Activated T-helper 9 cell treated with anti-CD3 and anti-CD28 coated beads, Interleukin-2, amount 50 U/mL, for 16 hours (primary cell): ENCODE measurements at places on chromosomes 7 and 10.

- no peak for DNase-seq
Observed at GRCh38 chr7:87517136-87517815, 41.8 kb upstream of the ABCB4 start.

- DNase-seq, result no peak
Observed at GRCh38 chr10:117532003-117532385, 10.6 kb upstream of the EMX2 start.

- no peak for DNase-seq
Observed at GRCh38 chr7:85750454-85750949, 563.6 kb upstream of the SEMA3D start.

- no peak for DNase-seq
Observed at GRCh38 chr7:150753239-150753638, 16.0 kb downstream of the GIMAP5 start.

- no peak for DNase-seq
Observed at GRCh38 chr10:70197235-70197945, 27.1 kb upstream of the SAR1A start.

GRCh38 chr10:52805414-52806285, 33.1 kb upstream of the MBL2 start:
- DNase-seq, result no peak

DNA sequence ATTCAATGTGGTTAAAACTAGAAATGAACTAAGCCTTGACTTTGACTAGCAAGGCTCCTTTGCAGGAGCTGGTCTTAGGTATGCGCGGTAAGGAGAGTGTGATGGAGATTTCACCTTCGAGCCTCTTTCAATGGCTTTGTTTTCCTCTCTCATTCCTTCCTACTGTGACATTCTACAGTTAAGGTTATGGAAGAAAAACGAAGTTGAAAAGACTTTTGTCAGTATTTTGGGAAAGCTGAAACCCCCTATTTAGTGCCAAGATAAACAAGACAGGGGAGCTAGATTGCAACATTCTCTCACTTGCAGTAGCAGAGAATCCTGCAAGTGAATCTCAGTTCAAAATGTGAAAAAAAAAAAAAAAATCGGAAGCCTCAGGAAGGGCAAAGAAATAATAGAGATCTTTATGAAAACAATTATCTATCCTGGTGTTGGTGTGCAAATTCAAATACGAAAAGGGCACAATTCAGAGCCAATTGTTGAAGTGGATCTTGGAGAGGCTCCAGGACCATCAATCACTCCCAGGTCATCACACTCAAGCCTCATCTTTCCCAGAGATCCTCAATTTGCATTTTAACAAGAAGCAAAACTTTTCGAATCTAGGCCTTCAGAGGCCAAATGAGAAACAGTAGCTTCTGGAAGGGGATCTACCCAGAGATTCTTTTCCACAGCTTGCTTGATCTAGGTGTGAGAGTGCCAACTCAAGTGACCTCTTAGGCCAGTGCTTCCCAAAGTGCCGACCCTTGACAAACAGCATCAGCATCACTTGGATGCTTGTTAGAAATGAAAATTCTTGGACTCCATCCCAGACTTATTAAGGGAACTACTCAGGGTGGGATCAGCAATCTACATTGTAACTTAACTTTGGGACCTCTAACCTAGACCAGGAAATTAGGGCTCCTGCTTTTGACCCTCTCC, 163.8 kb downstream of the INHBA start:
- no peak for DNase-seq

DNA sequence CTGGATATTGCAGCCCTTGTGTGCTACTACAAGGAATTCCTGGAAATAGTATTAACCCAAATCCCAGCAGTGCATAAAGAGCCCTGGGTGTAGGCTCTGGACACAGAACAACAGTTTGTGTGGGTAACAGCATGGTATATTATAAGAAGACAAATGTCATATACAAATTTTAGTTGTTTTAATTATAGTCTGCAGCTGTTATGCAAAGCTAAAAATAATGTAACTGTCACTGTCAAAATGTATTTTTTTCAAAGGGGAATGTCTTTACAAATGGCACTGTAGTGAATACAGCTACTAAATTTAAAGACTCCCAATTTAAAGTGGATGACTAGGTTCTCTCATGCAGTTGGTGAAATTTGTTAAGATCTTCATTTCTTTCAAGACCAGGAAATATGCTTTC, 339.0 kb downstream of the GPR37 start:
- no peak for DNase-seq

DNA sequence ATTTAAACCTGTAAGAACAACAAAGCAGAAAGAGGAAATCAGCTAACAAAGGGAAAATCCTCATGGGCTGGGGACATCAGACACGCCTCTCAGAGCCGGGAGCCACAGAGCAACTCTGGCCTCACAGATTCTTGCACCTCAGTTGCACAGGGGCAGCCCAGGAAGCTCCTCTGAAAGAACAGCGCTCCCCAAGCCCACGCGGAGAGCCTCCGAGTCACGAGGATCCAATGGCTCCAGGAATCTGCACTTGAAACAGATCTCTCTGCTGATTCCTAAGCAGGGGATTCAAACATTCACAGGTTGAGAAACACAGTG, 213.2 kb upstream of the MGMT start:
- no peak for DNase-seq

GRCh38 chr10:132037676-132037975, 28.1 kb upstream of the JAKMIP3 start:
- DNase-seq, result no peak

DNA sequence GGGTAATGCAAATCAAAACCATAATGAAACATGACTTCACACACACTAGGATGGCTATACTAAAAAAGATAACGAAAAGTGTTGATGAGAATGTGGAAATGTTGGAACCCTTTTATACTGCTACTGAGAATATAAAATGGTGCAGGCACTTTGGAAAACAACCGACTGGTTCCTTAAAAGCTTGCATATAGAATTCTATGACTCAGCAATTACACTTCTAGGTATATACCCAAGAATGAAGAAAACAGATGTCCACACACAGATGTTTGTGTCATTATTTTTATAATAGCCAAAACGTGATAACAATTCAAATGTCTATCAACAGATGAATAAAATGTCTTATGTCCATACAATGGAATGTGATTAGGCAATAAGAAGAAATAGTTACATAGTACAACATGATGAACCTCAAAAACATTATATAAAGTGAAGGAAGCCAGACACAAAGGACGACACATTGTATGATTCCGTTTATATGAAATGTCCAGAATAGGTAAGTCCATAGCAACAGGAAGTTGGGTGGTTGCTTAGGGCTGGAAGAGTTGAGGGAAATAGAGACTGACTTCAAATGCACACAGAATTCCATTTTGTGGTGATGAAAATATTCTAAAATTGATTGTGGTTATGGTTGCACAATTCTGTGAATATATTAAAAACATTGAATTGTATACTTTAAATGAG, 148.3 kb upstream of the PHYHIPL start:
- no peak for DNase-seq

DNA sequence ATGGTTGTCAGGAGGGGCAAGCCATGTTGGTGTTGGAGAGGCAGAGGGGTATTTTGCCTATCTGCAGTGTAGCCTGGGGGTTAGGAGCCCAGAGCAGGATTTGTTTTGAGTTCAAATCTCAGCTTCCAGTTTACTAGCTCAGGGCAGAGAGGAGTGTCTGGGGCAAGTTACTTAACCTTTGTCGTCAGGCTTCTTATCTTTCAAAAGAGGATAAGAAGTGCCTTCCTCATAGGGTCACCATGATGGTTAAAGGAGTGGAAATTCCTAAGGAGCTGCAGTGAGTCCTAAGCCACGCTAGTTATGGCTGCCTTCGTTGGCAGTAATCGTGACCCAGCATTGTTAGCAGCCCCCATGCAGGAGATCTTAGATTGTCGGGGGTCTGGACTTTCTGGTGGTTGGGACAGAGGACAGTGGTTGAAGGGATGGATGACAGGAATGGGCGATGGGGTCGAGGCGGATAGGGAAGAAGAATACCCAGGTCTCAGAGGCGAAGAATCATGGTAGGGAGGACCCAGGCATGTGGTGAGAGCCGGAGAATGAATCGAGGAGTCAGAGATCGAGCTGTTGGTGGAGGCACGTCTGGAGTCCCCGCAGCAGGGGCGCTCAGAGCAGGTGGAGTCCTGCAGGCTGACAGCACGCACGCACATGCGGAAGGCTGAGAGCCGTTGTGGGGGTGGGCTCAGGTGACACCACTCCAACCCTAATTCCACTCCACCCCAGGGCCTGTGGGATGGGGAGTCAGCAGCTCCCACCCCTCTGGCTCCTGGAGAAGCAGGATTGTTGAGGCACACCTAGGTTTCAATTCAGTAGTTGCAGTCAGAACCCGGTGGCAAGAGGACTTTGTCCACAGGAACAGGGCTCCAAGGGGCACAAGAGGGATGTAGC, 11.6 kb downstream of the ADCK2 start:
- DNase-seq, result no peak
